ENCODE measurements at places on chromosomes 7 and 10.

- no peak for DNase-seq
Measured at GRCh38 chr7:5417106-5418071, 6.2 kb downstream of the TNRC18 start.

DNA sequence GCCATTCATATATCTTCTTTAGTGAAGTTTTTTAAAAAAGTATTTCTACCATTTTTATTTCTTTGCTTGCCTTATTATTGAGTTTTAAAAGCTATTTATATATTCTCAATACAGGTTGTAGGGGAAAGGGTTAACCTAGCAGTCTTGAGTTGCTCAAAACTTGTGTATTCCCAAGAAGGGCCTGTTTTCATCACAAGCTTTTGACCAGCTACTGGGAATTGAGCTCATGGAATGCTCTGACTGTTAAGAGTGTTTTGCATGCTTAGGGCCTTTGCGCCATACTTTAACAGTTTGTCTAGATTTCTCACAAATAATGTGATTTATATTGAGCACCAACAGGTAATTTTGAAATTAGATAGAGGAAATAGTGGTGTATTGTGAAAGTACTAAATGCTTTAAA lies 72.0 kb upstream of the CALCR start:
- DNase-seq = no peak

GRCh38 chr10:88804083-88804812 lies 1.7 kb downstream of the LIPM start:
- no peak for DNase-seq

- DNase-seq = no peak
Measured at GRCh38 chr10:44195112-44196007, 189.5 kb downstream of the CXCL12 start.

- no peak for DNase-seq
Measured at GRCh38 chr10:47359626-47360418, 11.7 kb downstream of the RBP3 start.

- DNase-seq = no peak
Measured at GRCh38 chr10:118669020-118669791, 73.8 kb upstream of the PRLHR start.

DNA sequence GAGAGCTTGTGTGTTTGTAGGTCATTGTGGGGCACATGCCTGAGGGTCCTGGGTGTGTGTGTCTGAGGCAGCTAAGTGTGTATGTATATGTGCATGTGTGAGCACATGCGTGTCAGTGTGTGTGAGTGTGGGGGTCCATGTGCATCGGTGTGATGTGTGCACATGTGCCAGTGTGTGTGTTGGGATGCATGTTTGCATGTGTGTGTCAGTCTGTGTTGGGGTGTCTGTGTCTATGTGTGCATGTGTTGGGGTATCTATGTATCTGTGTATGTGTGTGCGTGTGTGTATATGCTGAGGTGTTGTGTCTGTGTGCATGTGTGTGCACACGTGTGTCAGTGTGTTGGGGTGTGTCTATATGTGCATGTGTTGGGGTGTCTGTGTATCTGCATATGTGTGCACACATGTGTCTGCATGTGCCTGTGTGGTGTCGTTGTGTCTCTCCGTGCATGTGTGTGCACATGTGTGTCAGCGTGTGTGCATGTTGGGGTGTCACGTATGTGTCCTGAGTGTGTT lies 33.3 kb downstream of the PWWP2B start:
- DNase-seq = no peak

- no peak for DNase-seq
Measured at GRCh38 chr10:77160679-77161078, 476.9 kb downstream of the KCNMA1 start.

GRCh38 chr10:6738112-6738768 lies 158.2 kb upstream of the PRKCQ start:
- no peak for DNase-seq

DNA sequence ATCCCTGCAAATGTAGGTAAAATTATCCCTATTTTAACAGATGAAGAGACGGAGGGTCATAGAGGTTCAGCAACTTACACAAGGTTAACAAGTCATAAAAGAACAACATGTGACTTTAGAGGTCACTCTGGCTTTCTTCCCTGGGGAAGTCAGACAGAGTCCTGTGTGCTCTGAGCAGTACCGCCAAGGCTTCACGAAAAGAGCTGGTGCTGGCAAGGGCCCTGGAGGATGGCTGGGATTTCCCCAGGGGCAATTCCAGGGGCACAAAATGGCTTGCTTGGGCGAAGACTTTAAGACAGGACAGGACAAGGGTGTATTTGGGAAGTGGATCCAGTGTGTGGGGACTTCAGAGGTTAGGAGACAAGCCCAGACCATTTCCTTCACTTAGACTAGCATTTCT lies 144.1 kb downstream of the PIP4K2A start:
- DNase-seq = no peak

DNA sequence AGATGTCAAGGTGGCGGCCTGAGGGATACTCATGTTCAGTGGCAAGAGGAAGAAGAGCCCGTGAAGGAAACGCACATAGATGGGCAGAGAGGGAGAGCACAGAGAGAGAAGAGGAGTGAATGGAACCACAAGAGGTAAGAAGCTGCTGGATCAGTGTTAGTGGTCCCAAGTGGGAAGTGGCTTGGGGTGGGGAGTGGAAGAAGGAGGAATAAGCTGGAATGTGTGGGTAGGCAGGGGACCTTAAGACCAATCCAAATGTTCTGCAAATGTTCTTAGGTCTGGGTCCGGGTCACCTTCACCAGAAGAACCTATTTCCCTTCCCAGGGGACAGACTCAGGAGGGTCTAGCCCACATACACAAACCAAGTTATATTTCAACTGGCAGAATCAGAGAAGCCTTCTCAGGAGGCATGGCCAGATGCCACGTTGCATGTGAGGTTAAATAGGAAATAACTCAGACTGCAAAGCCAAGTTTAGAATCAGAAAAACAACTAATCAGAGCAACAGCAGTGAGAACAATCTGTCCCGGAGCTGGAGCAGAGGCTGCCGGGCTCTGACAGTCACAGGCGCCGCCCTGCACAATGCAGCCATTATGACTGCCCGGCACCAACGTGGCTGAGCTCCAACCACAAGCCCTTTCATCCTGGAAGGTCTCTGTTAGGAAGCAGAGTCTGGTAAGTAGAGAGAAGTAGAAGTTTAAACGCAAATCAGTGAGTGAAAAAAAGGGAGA lies 78.6 kb upstream of the ARMC3 start:
- DNase-seq = no peak

DNA sequence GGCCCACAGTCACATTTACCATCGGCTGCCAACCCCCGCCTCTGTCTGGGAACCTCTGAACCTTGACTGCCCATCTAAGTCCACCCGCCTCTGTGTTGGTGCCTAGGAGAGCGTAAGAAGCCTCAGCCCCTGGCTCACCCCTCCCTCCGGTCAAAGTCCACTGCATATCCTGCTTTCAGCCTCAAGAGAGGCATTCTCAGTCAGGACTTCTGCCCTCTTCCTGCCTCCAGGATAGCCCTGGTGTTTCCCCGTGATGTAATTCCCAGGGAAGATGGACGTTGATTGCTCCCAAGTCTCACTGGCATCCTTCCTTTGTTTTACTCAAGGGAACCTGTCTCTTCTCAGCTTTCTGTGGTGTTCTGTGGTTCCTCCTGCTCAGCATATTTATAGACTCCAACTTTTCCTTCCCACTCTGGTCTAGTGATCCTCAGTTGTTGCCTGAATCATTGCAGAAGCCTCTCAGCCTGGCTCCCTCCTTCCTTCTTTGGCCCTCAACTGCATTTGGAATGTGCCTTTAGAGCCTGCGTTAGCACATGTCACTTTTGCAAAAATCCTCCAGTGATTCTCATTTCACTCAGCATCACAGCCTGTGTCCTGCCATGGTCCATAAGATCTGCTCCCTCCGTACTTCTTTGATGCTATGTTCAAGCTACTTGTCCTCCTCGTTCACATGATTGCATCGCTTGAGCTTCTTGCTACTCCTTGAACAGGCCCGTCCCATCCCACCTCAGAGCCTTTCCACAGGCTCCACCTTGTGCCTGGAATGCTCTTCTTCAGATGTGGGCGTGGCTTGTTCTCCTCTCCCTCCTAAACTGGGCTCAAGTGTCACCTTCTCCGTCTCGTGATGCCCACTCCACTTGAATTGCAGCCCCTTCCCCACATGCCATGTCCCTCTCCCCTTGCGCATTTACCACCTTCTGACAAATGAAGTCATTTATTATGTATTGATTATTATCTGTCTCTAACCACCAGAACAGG lies 124.2 kb downstream of the PLPP4 start:
- no peak for DNase-seq

DNA sequence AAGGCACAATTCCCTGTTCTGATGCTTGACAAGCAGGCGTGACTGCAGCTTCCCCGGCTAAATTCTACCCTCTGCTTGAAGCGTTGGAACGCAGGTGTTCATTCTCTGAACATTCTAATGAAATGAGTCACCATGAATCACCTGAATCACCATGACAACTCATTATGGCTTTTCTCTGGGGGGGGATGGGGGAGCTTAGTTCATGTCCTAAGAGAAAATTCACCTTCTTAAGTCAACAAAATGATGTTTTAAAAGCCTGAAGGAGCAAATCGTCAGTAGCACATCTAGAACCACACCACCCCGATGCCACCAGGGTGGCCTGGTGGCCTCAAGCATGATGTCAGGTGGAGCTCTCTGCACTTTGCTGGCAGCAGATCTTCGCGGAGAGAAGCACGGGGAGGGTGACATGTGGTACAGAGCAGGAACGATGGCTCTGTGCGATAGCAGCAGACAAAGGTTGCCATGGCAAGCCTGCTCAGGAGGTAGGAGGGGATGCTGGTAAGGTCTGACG lies 33.7 kb downstream of the DDC start:
- DNase-seq = peak; percentile 14

DNA sequence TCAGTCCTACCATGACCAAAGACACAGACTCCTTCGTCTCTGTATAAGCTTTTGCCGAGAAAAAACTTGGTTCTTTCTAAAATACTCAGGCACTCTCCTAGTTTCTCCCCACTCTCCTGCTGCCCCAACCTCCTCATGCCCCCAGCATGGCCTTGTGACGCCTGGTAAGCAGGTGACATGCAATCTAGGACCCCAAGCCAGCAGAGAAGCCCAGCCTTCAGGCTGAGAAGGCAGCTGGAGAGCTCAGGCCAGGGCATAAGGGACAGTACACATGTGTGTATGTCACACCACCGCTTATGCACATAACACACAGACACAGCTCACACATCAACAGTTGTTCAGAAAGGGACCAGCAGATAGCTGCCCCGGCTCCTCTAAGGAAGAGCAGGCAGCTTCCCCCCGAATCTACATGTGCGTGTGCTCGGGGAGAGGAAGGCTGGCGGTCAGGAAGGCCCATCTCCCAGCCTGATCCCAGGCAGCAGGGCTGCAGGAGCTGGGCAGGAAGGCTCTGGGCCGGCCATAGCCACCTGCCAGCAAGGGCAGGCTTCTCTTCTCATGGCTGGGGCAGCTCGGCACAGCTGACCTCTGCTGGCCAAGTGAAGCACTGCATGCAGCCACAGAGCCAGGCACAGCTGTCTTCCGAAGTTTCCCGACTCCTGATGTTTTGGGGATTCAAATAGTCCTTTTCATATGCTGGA lies 8.5 kb downstream of the DDX56 start:
- peak; percentile 42 for DNase-seq

DNA sequence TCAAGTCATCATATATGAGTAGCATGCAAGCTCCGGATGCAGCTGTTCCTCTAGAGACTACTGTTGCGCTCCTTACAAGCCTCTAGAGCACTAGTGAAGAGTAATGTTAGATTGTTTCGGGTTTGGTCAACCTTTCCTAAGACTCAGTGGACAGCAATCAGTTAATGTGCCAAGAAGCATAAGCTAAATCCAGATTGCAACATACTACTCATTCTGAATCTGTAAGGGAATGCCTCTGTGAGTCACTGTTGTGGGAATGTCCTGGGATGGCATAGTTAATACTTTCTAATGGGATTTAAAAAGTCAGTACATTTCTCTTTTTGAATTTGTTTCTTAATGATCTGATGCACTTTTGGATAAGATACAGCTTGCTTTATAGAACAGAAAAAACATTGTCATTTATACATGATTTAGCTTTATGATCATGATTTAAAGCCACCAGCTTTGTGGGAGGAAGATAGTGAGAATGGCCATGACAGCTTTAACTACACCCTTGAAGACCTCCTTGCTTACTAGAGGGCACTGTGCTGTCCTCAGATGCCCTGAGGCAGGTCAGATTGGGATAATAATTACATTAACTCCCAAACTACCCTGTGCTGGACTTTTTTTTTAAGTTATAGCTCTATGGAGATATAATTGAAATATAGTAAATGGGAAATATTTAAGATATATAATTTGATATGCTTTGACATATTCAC lies 138.4 kb downstream of the SDK1 start:
- no peak for DNase-seq

GRCh38 chr7:105097619-105098018 lies 83.6 kb downstream of the KMT2E start:
- DNase-seq = no peak

- DNase-seq = no peak
Measured at GRCh38 chr10:108352771-108353170, 1188.3 kb upstream of the SORCS1 start.

DNA sequence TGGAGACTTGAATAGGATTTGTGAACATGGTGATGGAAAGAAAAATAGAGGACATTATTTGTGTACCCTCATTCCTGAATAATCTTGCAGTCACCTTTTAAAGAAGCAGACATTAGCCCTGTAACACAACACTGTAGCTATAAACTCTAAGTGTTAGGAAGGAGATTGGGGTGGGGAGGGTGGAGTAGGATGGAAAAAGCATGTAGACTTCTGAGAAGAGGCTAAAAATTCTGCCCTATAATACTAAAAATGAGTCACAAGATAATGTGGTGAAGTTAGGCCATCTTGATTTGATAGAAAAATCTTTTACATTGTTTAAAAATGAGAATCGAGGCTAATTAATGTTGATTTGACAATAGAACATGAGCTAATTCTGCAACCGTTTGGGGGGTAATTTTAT lies 128.8 kb downstream of the LCOR start:
- DNase-seq = no peak

DNA sequence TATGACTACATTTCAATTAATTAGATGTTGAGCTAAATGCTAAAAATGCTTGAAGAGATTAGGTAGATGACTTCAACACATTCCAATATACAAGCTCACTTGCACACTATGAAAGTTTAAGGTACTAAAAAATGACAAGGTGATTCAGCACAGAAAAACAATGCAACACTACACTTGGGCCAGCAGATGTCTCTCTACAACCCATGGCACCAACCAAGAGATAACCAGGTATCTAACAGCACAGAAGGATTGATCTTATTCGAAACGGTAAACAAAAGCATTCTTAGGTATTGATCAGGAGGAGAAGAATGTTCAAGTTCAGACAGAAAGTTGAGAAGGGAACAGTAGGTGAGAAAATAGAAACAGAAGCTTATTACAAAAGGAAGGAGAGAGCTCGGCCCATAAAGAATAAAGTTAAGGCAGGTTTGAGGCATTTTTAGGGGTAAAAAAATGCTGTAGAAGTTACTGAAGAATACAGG lies 248.2 kb upstream of the KLF14 start:
- no peak for DNase-seq

GRCh38 chr10:81136261-81136660 lies 598.6 kb downstream of the SH2D4B start:
- DNase-seq = no peak

- no peak for DNase-seq
Measured at GRCh38 chr7:114303301-114303700, 111.3 kb upstream of the FOXP2 start.

GRCh38 chr7:25951414-25952260 lies 200.4 kb upstream of the NFE2L3 start:
- DNase-seq = no peak
